Spleen (tissue), 13 donors: ENCODE measurements at places on chromosomes 6 and 20. TPM values are rescaled to one million over a fixed set of nuclear protein-coding genes. Genes with fewer than 3 reads are reported as not detected.

DNA sequence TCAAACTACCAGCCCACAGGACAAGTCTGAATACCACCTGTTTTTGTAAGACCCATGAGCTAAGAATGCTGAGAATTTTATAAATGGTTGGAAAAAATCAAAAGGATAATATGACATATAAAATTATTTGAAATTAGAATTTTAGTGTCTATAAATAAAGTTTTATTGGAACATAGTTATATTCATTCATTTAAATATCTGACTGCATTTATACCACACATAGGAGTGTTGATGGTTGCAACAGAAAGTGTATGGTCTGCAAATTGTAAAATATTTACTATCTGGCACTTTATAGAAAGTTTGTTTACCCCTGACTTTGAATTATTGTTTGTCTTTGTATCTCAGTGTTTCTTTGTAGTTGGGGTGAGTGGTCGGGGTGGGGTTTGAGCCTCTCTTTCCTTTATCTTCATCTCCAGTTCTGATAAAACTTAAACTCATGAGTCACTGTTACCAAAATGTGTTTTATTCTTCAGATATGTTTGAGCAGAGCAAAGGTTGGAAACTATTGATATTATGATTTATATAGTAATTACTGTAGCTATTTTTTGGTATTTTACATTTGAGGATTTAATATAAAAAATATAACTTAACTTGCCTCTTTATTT lies 55.5 kb downstream of the CD2AP start:
- H3K36me3 ChIP-seq = peaks cover 37% of the 10 kb centered on the region
- peaks cover 10% of the 10 kb centered on the region for H3K4me1 ChIP-seq
- no peak overlapping the region for H3K4me3 ChIP-seq
- no peaks in the 10 kb centered on the region for H3K27me3 ChIP-seq
- no peak overlapping the region for H3K27ac ChIP-seq

- peaks cover 12% of the 10 kb centered on the region for H3K4me1 ChIP-seq
- no peak for DNase-seq
- no peak overlapping the region for H3K4me3 ChIP-seq
- H3K27ac ChIP-seq = no peak overlapping the region
These were observed 9.5 kb downstream of the CNKSR3 start for GRCh38 chr6:154500769-154501577.

- H3K4me1 ChIP-seq = no peaks in the 10 kb centered on the region
- H3K27ac ChIP-seq = no peak overlapping the region
- H3K4me3 ChIP-seq = no peak overlapping the region
These were observed 198.7 kb upstream of the CEP162 start for GRCh38 chr6:84425971-84426705.

- no peaks in the 10 kb centered on the region for H3K4me1 ChIP-seq
- H3K4me3 ChIP-seq = no peak overlapping the region
- H3K27ac ChIP-seq = no peak overlapping the region
- DNase-seq = peak; percentile 51
These were observed 29.4 kb downstream of the PSMG4 start for GRCh38 chr6:3287976-3288707.

GRCh38 chr6:511488-512137 lies 120.1 kb downstream of the IRF4 start:
- H3K27me3 ChIP-seq = no peaks in the 10 kb centered on the region
- peaks cover 6% of the 10 kb centered on the region for H3K4me1 ChIP-seq
- no peak for DNase-seq
- H3K4me3 ChIP-seq = no peak overlapping the region
- H3K36me3 ChIP-seq = no peaks in the 10 kb centered on the region
- H3K27ac ChIP-seq = no peak overlapping the region

DNA sequence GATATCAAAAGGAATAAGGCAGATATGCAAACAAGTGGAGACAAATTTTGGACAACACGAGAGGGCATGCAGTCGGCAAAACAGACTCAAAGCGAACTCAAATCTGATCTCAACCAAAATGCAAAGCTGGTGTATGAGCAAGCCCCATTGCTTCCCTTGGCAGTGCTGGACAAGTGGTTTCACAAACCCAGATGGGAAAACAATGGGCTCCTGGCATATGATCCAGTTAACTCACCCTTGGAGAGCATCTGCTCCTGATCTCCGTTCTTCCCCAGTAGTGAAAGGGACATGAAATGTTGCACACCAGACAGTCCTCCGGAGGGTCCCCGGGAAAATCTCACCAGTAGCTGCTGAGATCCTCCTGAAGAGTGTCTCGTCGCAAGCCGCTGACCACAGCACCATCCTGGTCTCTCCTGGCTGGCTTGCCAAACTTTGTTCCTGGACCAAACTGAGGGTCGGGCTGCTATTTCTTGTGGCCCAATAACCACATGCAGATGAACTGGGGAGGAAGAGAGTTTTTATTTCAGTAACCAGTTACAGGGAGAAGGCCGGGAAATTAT lies 84.3 kb upstream of the THBS2 start:
- no peak overlapping the region for H3K4me3 ChIP-seq
- H3K4me1 ChIP-seq = no peaks in the 10 kb centered on the region
- H3K27me3 ChIP-seq = no peaks in the 10 kb centered on the region
- H3K27ac ChIP-seq = no peak overlapping the region
- DNase-seq = no peak
- H3K36me3 ChIP-seq = no peaks in the 10 kb centered on the region

- no peak overlapping the region for H3K27ac ChIP-seq
- no peak overlapping the region for H3K4me3 ChIP-seq
- no peaks in the 10 kb centered on the region for H3K27me3 ChIP-seq
- H3K36me3 ChIP-seq = no peaks in the 10 kb centered on the region
- H3K4me1 ChIP-seq = no peaks in the 10 kb centered on the region
These were observed 193.1 kb downstream of the DOK5 start for GRCh38 chr20:54668271-54669039.

GRCh38 chr20:47188540-47188939 lies 168.0 kb downstream of the ZMYND8 start:
- no peak for DNase-seq
- no peaks in the 10 kb centered on the region for H3K36me3 ChIP-seq
- no peak overlapping the region for H3K27ac ChIP-seq
- no peaks in the 10 kb centered on the region for H3K27me3 ChIP-seq
- H3K4me3 ChIP-seq = no peak overlapping the region

DNA sequence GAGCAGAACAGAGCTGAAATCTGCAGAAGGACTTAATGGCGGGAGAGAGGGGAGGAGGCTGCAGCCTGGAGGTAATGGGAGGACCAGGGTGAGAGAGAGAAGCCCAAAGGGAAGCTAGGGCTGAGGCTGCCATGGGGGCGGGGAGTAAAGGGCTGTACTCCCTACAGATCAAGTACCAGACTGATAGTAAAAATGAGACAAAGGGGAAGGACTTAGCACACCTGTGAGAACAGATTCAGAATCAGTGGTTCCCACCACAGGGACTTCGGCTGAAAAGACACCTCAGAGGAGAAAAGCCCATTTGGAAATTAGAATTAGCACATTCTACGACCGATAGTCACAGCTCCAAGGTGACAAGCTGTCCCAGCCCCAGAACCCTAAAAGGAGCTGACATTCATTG lies 6.4 kb upstream of the TBXT start:
- DNase-seq = no peak
- no peak overlapping the region for H3K4me3 ChIP-seq
- no peaks in the 10 kb centered on the region for H3K4me1 ChIP-seq
- no peak overlapping the region for H3K27ac ChIP-seq
- no peaks in the 10 kb centered on the region for H3K36me3 ChIP-seq

GRCh38 chr6:24848461-24848860 lies 49.7 kb upstream of the ARMH2 start:
- peaks cover 11% of the 10 kb centered on the region for H3K4me1 ChIP-seq
- peaks cover 85% of the 10 kb centered on the region for H3K36me3 ChIP-seq
- DNase-seq = no peak
- H3K4me3 ChIP-seq = no peak overlapping the region

GRCh38 chr6:141203902-141204575 lies 928.7 kb upstream of the GJE1 start:
- no peaks in the 10 kb centered on the region for H3K4me1 ChIP-seq
- DNase-seq = no peak
- H3K36me3 ChIP-seq = no peaks in the 10 kb centered on the region
- no peak overlapping the region for H3K27ac ChIP-seq

DNA sequence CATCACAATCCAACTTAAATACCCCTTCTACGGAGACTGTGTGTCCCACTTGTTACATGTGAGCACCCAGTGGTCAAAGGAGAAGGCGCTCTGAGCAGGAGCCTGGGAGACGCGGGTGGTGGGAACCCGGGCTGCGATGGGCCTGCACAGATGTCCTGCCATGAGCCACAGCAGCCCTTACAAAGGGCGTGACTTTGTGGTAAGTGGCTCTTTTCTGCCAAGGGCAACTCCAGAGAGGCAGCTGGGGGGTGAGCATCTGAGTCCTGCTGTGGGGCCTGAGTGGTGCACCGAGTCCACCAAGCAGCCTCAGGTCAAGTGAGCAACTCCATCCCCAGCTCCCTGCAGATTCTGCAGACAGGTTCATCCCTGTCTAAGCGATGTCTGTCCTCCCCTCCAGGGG lies 33.6 kb upstream of the CST7 start:
- no peaks in the 10 kb centered on the region for H3K36me3 ChIP-seq
- no peak for DNase-seq
- no peak overlapping the region for H3K27ac ChIP-seq
- H3K4me1 ChIP-seq = peaks cover 11% of the 10 kb centered on the region

DNA sequence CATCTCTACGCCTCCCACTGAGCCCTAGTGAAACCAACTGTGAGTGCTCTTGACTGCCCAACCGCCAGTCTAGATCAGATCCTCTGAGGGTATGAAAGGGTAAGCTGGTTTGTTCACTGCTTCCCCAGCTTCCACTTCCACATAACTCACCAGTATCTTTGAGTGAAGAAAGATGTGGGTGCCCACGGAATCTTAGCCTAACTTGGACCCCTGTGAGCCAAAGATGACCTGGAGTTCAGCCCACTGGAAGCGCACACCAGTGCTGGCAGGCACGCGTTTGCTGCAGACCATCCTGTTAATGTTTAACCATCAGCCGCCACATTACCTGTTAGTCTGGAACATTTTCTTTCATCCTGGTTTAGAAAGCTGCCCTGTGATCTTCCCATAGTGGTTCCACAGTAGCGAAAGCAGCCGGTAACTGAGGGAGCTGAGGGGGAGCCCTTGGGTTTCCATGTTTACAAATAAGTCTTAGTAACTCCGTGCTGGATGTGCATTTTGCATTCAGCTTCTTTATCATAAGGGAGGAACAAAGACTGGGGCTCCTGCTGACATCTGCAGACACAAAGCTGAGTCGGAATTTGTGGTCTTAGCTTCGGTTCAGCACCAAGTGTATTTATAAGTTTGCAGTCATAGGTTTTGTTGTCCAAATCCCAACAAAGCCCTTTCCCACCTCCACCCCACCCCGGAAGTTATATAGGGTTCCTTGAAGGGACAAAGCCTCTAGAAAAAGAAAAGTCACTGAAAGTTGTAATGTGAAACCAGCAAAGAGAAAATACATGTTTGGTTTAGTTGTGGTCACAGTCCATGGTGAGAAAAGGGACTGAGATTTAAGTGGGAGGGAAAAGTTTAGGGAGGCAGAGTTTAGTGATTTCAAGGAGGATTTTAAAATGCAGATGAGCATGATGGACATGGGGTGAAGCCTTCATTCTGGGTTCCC lies 71.0 kb downstream of the SSR1 start:
- H3K27ac ChIP-seq = no peak overlapping the region
- no peak for DNase-seq

DNA sequence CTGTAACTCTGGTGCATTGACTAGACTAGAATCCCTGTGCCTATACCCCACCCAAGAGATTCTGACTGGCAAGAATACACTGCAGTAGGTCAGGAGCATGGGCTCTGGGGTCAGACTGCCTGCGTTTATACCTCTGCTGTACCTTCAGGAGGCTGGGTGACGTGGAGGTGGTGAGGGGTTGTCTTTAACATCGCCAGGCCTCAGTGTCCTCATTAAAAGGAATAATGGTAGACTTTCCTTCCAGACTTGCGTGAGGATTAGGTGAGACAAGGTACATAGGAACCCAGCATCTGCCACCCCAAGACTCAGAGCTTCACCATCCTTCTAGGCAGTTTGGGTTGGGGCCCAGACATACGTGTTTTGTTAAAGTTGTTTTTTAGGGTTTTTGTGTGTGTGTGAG lies 44.3 kb downstream of the TM9SF4 start:
- no peak overlapping the region for H3K27ac ChIP-seq
- H3K36me3 ChIP-seq = no peaks in the 10 kb centered on the region
- peaks cover 40% of the 10 kb centered on the region for H3K4me1 ChIP-seq
- DNase-seq = peak; percentile 22
- H3K27me3 ChIP-seq = no peaks in the 10 kb centered on the region
- H3K4me3 ChIP-seq = no peak overlapping the region

GRCh38 chr6:33123732-33124524 lies 48.1 kb downstream of the HLA-DPB1 start:
- DNase-seq = no peak
- no peak overlapping the region for H3K4me3 ChIP-seq
- H3K27me3 ChIP-seq = no peaks in the 10 kb centered on the region
- H3K4me1 ChIP-seq = no peaks in the 10 kb centered on the region
- no peak overlapping the region for H3K27ac ChIP-seq
- H3K36me3 ChIP-seq = no peaks in the 10 kb centered on the region

- peaks cover 10% of the 10 kb centered on the region for H3K4me1 ChIP-seq
- no peaks in the 10 kb centered on the region for H3K36me3 ChIP-seq
- peaks cover 41% of the 10 kb centered on the region for H3K27me3 ChIP-seq
- H3K4me3 ChIP-seq = no peak overlapping the region
- DNase-seq = no peak
- no peak overlapping the region for H3K27ac ChIP-seq
These were observed 44.2 kb upstream of the SNAP25 start for GRCh38 chr20:10174400-10174799.

GRCh38 chr6:135412761-135413160 lies 84.8 kb downstream of the AHI1 start:
- H3K27ac ChIP-seq = no peak overlapping the region
- no peak overlapping the region for H3K4me3 ChIP-seq
- H3K4me1 ChIP-seq = no peaks in the 10 kb centered on the region
- no peaks in the 10 kb centered on the region for H3K27me3 ChIP-seq
- no peak for DNase-seq

DNA sequence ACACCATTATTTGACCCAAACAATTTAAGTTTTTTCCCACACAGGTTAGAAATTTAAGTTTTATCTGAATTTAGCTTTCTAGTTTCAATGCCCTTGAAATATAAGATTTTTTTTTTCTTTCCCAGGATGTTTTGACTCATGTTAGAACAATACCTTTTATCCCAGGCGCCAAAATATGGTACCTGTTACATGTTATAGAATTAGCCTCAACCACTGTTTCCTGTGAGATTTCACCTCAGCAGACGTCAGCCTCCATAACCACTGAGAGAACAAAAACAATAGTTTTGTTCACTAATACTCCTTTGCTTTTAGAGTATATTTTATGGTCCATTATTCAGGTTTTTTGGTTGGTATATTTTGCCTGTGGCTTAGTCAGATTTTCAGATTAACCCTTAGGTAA lies 302.9 kb downstream of the CDKAL1 start:
- no peak overlapping the region for H3K27ac ChIP-seq
- H3K4me1 ChIP-seq = no peaks in the 10 kb centered on the region
- no peaks in the 10 kb centered on the region for H3K27me3 ChIP-seq
- no peak overlapping the region for H3K4me3 ChIP-seq
- H3K36me3 ChIP-seq = no peaks in the 10 kb centered on the region

GRCh38 chr6:104771258-104771832 lies 88.4 kb downstream of the HACE1 start:
- no peaks in the 10 kb centered on the region for H3K27me3 ChIP-seq
- no peaks in the 10 kb centered on the region for H3K4me1 ChIP-seq
- DNase-seq = no peak
- H3K36me3 ChIP-seq = no peaks in the 10 kb centered on the region

TMEM170B gene
- 6.7 TPM for total RNA-seq

SMOC2 gene
- total RNA-seq = 0.94 TPM

WFDC10B gene
- total RNA-seq = not detected

BPIFA1 gene
- total RNA-seq = not detected

CDK19 gene
- total RNA-seq = 23.0 TPM

OR12D2 gene
- total RNA-seq = not detected

ZBTB12 gene
- 4.5 TPM for total RNA-seq

C6orf136 gene
- total RNA-seq = 17.8 TPM

CGAS gene
- total RNA-seq = 22.0 TPM

TFAP2D gene
- total RNA-seq = not detected

SIRPB2 gene
- 92.2 TPM for total RNA-seq

OPN5 gene
- total RNA-seq = not detected

SNAP25 gene
- total RNA-seq = not detected

CNR1 gene
- 2.5 TPM for total RNA-seq
